ENCODE measurements at places on chromosomes 11 and 22.

- DNase-seq: no peak
Observed at GRCh38 chr11:97354576-97354975, 964.8 kb downstream of the JRKL start.

DNA sequence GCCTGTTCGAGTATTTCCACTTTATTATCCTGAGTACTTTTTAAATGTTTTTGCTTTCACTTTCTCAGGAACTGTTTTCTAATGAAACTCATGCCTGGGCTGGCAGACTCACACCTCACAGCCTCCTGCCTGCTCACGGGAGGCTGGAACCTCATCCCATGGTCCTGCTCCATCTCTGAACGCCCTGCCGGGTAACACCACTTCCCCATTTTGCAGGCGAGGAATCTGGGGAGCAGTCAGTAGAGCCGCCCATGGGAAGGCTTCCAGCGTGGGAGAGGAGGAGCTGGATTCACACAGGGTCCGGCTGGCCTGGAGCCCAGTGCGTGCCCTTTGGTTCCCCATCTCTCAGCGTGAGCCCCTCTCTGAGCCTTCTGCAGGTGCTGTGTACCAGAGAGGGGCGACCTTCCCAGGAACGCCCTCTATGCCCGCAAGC, 53.6 kb downstream of the SCUBE1 start:
- DNase-seq: no peak

- DNase-seq: peak; percentile 80
Observed at GRCh38 chr11:126914941-126915340, 85.6 kb downstream of the KIRREL3 start.

GRCh38 chr11:87628026-87628580, 547.1 kb downstream of the RAB38 start:
- DNase-seq: no peak

DNA sequence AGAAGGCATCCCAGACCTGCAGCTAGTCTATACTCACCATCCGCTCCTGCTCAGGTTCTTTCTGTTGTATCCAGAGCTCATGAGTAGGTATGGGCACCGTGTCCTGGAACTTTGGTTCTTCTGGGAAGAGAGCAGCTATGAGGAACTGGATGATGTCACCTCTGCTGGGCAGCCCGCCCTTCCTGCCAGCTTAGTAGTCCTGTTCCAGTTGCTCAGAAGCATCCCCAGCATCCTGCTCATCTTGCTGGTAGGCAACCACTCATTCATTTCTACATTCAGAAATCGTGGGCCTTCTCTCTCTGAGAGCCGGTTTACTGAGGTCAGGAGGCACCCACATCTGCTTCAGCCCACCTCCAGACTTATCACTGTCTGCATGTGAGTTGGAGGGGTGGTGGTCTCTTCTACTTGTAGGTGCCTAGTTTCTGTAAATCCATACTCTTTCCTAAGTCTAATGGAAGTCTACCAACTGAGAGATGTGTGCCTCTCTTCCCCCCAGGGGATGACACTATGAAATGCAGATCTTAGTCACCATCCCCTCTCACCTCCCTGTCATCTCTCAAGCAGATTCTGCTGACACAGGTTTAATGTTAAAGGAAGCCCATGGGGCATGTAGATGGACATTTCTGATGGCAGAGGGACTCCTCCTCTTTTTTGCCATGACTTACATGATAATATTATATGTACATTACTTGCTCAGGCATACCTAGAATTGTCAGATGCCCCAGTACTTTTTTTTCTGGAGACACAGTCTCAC, 29.6 kb upstream of the CCDC134 start:
- DNase-seq: no peak

- no peak for DNase-seq
Observed at GRCh38 chr22:41598081-41598480, 8.4 kb upstream of the PMM1 start.

DNA sequence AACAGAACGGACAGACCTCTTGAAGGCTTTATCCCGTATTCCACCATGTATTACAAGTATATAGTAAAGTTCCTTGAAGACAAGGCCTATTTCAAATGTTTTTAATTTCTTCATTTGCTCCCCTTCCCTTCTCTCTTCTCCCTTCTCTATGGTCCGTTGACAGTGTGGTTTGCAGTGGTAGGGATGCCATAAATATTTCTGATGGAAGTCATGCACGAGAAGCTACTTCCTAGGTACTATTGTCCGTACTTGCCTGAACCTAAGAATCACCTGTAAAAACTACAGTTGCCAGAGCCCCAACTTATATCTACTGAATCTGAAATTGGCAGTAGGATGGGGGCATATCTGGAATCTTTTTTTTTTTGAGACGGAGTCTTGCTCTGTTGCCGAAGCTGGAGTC, 2.8 kb downstream of the PISD start:
- no peak for DNase-seq

- no peak for DNase-seq
Observed at GRCh38 chr11:37422511-37422910, 824.5 kb upstream of the RAG2 start.

DNA sequence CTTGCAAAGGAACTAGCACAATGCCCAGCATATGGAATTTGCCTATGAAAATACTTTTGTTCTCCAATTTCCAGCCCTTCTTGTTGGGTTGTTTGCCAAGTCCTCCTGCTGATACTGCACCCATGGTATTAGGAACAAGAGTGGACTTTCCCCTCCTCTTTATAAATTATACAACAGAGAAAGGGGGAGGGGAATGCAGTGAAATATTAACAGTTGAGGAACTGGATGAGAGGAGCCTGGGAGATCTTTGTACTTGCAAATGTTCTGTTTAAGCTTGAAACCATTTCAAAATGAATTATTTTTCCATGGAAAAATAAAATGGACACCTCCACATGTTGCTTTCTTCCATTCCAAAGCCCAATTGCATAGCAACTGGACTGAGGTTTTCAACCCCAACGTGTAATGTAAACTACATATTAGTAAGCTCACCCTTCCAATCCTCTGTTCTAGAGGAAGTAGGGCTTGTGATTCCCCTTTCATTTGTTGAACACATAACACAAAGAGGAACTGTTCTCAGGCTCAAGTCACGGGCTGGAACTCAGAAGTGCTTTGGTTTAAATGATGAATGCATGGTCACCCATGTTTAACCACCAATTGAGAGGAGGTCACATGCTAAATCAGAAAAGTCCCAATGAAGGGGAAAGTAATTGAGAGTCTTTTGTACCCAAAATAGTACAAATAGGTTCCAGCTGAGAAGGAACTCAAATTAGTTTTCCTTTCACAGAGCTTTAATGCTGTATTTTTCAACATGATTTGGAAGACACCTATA, 66.2 kb upstream of the ZC3H12C start:
- DNase-seq: no peak

GRCh38 chr11:56906683-56907148, 82.0 kb upstream of the OR5AK2 start:
- DNase-seq: no peak

- DNase-seq: no peak
Observed at GRCh38 chr22:32864041-32864440, 62.5 kb downstream of the TIMP3 start.

GRCh38 chr22:50581031-50581949, 1.4 kb downstream of the CHKB start:
- DNase-seq: no peak

DNA sequence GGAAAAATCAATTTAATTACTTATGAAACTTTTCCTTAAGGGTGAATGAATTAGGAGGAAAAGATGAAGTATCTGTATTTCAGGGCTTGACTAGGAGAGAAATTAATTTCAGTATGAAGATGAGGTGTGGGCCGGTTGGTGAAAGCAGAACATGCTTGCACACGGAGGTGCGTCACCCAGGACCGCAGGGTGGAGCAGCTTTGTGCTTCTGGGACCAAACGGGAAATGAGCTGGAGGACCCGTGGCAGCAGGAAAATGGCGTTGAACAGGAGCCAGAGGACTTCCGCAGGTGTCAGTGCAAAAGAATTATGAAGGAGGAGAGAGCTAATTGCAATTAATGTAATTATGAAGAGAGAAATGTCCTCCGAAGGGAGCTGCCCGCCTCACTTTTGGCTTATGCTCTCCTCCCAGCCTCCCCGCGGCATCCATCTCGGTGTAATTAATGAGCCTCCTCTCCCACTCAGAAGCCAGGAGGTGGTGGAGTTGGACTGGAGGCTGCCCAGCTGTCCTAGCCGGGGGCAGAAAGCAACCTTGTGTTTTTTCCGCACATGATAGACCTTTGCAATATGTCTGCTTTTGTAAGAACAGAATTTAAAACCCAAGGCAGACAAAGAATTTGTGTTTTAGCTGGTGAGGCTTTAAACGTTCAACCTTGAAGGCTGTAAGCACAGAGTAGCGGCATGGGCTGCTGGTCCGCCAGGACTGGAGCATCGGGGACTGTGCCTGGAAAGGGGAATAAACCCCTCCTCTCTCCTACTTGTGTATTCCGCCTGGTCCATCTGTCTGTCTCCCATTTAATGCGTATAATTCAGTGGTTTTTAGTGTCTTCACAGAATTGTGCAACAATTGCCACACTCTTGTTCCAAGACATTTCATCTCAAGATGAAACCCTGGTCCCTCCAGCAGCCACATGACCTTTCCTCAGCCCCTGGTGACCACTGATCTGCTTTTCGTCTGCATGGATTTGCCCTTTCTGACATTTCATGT, 180.6 kb downstream of the TBC1D22A start:
- DNase-seq: no peak

- no peak for DNase-seq
Observed at GRCh38 chr11:122984186-122985011, 2.8 kb upstream of the BSX start.

DNA sequence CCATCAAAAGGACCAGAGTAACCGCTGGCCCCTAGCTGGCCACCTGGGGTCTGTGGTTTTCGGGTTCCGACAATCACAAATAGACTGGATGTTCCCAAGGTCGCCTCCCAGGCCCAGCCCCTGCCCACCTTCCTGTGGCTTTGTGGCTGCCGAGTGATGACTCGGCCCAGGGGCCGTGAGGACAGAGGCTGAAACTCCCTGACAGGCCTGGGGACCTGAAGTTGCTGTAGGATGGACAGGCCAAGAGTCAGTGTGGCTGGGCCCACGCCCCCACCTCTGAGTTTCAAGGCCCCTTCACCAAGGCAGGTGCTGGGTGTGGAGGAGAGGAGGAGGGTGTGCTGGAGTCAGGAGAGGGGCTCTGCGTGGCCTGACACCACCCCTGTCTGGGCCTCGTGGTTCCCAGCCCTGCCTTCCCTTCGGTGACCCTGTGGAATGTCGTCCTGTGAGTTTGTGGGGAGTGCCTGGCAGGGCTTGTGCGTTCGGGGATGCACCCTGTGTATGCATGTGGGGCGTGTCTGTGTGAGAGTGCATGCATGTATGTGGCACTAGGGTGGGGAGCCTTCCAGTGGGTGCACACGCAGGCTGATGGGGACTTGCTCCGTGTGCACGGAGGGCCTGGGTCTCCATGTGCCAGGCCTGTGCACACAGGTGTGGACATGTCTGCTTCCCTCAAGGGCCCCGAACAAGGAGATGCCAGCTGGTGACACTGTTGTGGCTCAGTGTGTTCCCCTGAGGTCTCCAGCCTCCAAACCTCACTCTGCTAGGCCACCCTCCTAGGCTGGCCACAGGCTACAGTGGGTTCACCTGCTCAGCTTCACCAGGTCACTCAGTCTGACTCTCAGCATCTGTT, 8.4 kb upstream of the MGAT3 start:
- DNase-seq: no peak

GRCh38 chr11:112611771-112612170, 349.4 kb upstream of the NCAM1 start:
- DNase-seq: no peak

GRCh38 chr22:37231406-37232139, 12.5 kb downstream of the RAC2 start:
- no peak for DNase-seq

DNA sequence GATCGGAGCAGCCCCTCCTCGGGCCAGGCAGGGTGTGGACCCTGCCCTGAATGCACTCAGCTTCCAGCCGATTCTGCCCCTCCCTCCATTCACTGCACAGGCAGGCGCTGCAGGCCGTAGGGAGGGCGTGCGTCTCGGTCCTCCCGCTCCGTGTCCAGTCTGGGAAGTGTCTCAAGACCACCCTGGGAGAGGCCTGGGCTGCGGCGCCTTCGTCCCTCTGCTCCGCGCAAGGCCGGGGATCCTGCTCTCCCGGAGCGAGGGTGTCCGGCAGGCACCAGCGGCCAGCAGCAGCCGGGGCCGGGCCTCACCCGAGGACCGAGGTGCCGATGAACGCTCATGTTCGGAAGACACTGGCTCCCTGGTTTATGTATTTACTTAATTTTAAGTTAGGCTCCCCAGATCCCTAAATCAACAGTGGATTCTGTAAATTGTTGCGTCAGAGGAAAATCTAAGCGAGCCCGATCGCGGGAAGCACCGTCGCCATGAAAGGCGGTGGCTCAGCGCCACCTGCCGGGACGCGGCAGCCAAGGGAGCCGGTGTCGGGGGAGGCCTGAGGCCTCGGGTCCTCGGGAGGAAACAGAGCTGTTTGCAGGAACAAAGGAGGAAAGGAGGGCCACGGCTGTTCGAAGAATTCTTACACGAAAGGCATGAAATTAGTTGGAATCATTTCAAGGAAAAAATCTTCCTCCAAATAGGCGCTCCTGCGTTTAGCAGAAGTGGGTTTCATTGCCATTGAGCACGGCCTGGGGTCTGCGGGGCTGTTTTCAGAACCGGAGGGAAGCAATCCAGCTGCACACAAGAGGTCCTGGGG, 195.3 kb downstream of the BRD1 start:
- no peak for DNase-seq

DNA sequence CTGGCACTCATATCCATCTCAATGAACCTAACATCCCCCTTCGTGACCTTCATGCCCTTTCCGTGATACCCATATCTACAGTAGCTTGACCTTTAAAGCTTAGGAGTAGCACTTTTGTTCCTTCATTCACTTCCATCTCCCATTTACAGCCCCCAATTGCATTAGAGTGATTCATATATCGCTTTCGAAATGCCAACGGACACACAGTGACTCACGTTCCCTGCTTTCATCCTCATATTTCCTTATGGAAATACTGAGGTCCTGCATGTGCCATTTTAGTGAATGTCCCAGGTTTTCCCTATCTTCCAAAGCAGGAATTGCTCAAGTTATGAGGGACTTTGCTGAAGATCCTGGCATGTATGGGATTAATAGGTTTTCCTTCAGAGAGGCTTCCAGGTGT, 44.3 kb upstream of the CEP126 start:
- no peak for DNase-seq

DNA sequence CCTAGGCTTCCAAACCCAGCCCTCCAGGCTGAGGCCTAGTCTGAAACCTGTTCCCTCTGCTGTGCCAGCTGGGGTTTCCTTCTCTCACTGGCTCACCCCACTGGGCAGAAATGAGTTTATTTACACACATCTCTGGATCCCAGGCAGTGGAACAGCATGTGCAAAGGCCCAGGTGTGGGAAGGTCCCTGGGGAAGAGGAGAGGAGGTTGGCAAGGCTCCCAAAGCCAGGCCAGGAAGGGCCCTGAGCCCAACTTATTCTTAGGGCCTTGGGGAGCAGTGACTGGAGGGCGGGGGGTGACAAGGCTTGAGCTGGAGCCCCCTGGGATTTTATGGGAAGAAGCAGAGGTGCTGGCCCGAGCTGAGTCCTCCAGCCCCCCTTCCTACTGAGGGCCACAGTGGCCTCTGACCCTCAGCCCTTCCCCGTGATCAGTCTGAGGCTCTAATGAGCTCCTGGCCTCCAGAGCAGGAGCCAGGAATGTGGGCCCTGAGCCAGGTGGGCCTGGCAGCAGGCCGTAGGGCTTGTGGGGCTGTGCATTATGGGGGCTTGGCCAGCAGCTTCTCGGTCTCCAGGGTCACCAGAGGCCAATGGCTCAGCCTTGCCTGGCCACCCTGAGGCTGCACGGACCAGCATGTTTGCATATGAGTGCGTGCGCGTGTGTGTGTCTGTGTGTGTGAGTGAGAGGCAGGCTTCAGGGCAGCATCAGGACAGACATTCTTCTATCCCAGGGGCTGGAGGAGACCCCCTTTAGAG, 2.9 kb downstream of the MYO7A start:
- DNase-seq: no peak
